ENCODE measurements at places on chromosomes 1 and 21.

DNA sequence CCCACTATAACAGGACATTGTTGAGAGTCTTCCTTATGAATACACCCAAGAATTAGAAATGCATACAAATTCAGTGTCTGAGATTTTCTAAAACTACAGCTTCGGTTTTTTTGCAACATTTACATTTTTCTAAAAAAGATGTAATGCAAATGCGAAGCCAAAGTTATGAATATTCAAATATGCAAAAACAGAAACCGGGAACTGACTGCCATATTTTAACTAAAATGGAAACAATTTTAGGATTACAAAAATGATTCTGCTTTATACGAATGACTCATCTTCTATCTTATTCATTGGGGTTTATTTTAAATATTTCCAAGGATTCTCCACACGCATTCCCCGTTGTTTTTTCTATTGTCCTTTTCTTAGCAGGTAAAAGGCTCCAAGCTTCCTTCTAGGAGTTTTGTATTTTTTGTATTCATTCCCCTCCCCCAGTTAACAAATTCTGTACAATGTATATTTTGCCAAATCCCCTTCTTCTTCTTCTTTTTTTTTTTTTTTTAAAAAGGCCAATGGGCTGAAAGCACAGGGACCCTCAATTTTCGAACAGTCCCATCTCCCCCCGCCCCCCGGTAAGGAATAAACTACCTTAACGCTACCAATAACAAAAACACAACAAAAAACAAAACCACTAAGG, 1.0 kb downstream of the ARPC5 start:
- H3K4me1 ChIP-seq: peaks cover 38% of the 10 kb centered on the region
- peak overlapping the region; percentile 98 for H3K4me3 ChIP-seq
- peak overlapping the region; percentile 100 for H3K27ac ChIP-seq
- DNase-seq: no peak
- peaks cover 12% of the 10 kb centered on the region for H3K27me3 ChIP-seq

DNA sequence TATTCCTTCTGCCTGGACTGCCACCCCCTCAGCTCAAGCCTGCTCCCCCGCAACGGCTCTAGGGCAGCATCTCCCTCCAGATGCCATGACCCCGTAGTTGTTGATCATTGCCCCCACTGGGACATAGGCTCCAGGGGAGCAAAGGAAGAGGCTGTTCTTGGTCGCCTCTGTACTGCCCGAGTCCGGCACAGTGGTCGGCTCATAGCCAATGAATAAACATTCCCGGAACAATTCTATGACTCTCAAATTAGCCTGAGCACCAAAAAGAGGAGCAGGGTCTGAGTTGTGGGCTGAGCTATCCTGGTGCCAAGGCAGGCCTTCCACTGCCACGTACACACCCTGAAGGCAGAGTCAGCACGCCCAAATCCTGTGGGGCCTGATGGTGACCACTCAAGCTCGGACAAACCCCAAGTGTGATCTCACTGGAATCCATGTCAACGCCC, 33.1 kb downstream of the CAPZB start:
- peaks cover 54% of the 10 kb centered on the region for H3K4me1 ChIP-seq
- no peak for DNase-seq
- no peak overlapping the region for H3K27ac ChIP-seq
- peaks cover 12% of the 10 kb centered on the region for H3K36me3 ChIP-seq
- no peaks in the 10 kb centered on the region for H3K27me3 ChIP-seq

DNA sequence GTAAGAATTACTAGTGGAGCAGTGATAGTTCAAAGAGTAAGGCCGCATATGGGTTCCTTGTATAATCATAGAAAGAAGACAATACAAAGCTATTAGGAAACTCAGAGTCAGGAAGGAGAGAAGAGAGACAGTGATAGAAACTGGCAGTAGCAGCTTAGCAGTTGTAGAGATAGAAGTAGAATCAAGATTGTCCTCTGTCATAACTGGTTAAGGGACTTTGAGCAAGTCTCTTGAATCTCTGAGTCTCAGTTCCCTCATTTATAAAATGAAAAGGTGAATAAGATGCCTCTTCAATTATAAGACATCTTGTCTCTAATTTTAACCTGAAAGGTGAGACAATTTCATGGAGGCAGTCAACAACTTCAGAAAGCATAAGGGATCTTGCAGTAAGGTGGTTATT, 6.5 kb upstream of the RALGPS2 start:
- no peak overlapping the region for H3K4me3 ChIP-seq
- no peaks in the 10 kb centered on the region for H3K36me3 ChIP-seq
- no peak for DNase-seq
- H3K27ac ChIP-seq: no peak overlapping the region
- no peaks in the 10 kb centered on the region for H3K4me1 ChIP-seq

- H3K36me3 ChIP-seq: peaks cover 17% of the 10 kb centered on the region
- H3K4me3 ChIP-seq: peak overlapping the region; percentile 75
- peak overlapping the region; percentile 76 for H3K27ac ChIP-seq
- no peaks in the 10 kb centered on the region for H3K27me3 ChIP-seq
Measured at GRCh38 chr1:12019858-12020509, 686 bp downstream of the MIIP start.

DNA sequence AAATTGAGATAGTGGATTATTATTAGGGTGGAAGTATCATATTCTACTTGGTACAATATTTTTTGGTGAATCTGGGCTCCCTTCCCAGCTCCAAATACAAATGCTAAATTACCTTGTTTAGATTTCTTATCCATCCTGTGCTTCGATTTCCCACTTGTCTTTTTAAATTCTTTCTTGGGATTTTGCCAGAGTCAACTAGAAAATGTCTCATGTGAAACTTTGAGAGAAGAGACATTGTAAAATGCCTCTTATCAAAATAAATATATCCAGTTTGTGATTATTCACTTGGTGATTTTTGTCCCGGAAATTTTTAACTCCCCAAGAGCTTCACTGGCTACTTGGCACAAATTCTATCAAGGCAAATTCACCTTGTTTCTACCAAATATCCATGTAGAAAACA, 202.0 kb downstream of the FMN2 start:
- no peaks in the 10 kb centered on the region for H3K36me3 ChIP-seq
- H3K4me3 ChIP-seq: no peak overlapping the region
- H3K27me3 ChIP-seq: no peaks in the 10 kb centered on the region
- DNase-seq: no peak
- H3K27ac ChIP-seq: no peak overlapping the region

GRCh38 chr1:245168906-245169305, 14.1 kb downstream of the KIF26B start:
- no peak overlapping the region for H3K27ac ChIP-seq
- peaks cover 6% of the 10 kb centered on the region for H3K4me1 ChIP-seq
- no peaks in the 10 kb centered on the region for H3K36me3 ChIP-seq
- peaks cover 35% of the 10 kb centered on the region for H3K27me3 ChIP-seq
- DNase-seq: no peak

DNA sequence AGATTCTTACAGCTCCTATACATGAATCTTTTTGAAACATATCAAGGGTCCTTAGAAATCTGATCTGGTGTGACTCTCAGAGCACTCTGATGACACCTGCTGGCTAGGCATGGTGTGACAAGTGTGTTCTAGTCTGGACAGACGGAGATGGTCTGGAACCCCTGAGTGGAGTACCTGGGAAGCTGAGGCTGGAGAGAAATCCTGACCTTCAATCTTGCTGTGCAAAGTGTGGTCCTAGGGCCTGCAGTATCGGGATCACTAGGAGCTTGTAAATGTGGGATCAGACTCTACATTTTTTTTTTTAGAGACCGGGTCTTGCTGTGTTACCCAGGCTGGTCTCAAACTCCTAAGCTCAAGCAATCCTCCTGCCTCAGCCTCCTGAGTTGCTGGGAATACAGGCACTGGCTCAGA, 78.6 kb upstream of the SOD1 start:
- H3K27me3 ChIP-seq: peaks cover 29% of the 10 kb centered on the region
- H3K4me3 ChIP-seq: no peak overlapping the region
- H3K27ac ChIP-seq: no peak overlapping the region
- DNase-seq: peak; percentile 79

DNA sequence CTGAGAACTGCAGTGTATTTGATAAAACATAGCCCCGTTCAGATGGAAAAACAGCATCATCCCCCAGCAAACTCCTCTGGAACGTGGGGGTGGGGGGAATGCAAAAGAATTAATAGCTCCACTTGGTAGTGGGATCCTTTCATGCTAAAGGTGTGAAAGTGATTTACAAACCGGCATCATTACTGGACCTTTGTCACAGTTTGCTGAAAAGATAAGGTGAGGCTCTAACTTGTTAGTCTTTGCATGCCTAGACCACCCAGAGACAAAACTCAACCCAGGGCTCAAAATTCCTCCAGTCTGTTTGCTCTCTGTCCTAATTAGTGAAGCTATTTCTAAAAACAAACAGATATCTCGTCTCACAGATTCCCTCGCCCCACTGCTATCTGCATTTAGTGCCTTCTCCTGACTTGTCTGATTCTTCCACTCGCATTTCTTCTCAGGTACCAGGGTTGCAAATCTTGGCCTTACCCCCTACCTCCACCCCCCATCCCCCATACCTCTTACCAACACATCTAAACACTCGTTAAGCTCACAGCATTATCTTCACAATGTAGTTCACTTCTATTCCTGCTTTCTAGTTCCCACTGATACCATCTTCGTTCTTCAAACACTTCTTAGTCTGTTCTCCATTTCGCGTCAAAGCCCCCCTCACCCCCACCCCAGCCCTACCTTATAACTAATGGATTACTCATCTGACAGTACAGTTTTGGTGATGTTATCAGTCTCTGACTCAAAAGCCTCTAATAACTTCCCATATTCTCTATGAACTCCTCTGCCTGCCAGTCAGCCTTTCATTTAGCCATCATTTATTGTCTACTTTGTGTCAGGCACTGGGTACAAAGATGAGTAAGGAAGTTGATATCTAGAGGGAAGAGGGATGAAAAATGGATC, 11.8 kb downstream of the IER5 start:
- peaks cover 10% of the 10 kb centered on the region for H3K36me3 ChIP-seq
- H3K4me3 ChIP-seq: peak overlapping the region; percentile 55
- H3K27ac ChIP-seq: peak overlapping the region; percentile 89
- no peaks in the 10 kb centered on the region for H3K27me3 ChIP-seq

GRCh38 chr1:207454046-207454964, at the start of gene CR2:
Gene CR2, plus strand, starts transcription at chr1:207454328. Its CDS starts 91 bp downstream, at chr1:207454419.
- peak; percentile 45 for DNase-seq
- H3K27ac ChIP-seq: no peak within 1 kb of the TSS
- peaks cover 14% of the 10 kb centered on the region for H3K4me1 ChIP-seq
- H3K27me3 ChIP-seq: peaks cover 56% of the 10 kb centered on the region

DNA sequence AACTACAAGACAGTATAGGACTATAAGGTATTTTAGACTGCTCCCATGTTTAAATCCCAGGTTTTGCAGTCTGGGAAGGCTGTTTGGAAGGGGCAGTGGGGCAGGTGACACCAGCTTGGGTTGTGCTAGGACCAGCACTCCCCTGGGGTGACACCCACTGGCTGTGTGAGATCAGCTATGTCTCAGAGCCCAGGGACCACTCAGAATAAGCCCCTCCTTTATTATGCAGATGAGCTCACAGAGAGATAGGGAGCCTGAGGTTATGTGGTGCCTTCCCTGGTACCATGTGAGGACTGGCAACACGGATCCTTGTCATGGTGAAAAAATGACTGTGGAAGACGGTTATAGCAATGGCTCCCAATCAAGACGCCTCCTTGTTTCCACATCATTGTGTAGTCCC, 71.0 kb downstream of the NENF start:
- H3K27me3 ChIP-seq: peaks cover 11% of the 10 kb centered on the region
- H3K36me3 ChIP-seq: peaks cover 1% of the 10 kb centered on the region
- no peak overlapping the region for H3K27ac ChIP-seq
- H3K4me1 ChIP-seq: peaks cover 2% of the 10 kb centered on the region
- DNase-seq: no peak

- no peak for DNase-seq
- H3K4me3 ChIP-seq: no peak overlapping the region
- H3K27me3 ChIP-seq: no peaks in the 10 kb centered on the region
- no peak overlapping the region for H3K27ac ChIP-seq
- peaks cover 18% of the 10 kb centered on the region for H3K4me1 ChIP-seq
- no peaks in the 10 kb centered on the region for H3K36me3 ChIP-seq
Measured at GRCh38 chr1:53584777-53585107, 125.5 kb downstream of the DMRTB1 start.

- no peaks in the 10 kb centered on the region for H3K4me1 ChIP-seq
- H3K27ac ChIP-seq: no peak overlapping the region
- H3K4me3 ChIP-seq: no peak overlapping the region
Measured at GRCh38 chr1:226921504-226921903, 18.6 kb upstream of the COQ8A start.

- DNase-seq: no peak
- H3K36me3 ChIP-seq: peaks cover 72% of the 10 kb centered on the region
- no peak overlapping the region for H3K4me3 ChIP-seq
- peak overlapping the region; percentile 41 for H3K27ac ChIP-seq
- H3K27me3 ChIP-seq: no peaks in the 10 kb centered on the region
Measured at GRCh38 chr1:243582326-243582725, 267.7 kb downstream of the AKT3 start.

DNA sequence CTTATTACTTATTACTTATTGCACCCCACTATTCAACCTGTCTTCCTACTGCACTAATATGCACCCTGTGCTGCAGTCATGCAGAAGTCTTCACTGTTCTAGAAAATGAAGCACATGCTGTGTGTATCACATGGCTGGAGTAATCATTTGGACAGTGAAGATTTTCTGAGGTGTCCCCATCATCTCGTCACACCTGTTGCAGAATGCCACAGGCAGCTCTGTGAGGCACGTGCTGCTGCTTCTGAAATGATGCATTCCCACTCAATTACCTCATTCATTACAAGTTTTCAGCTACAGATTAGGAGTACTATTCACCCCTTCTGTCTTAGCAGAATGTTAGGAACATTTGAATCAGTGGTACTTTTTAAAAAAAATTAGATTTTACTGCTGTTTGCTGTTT, 325.7 kb upstream of the ST6GALNAC5 start:
- H3K4me1 ChIP-seq: no peaks in the 10 kb centered on the region
- H3K4me3 ChIP-seq: no peak overlapping the region
- no peaks in the 10 kb centered on the region for H3K27me3 ChIP-seq
- H3K36me3 ChIP-seq: no peaks in the 10 kb centered on the region
- no peak for DNase-seq

- H3K36me3 ChIP-seq: no peaks in the 10 kb centered on the region
- DNase-seq: no peak
- peaks cover 29% of the 10 kb centered on the region for H3K4me1 ChIP-seq
- H3K4me3 ChIP-seq: no peak overlapping the region
- peaks cover 9% of the 10 kb centered on the region for H3K27me3 ChIP-seq
- peak overlapping the region; percentile 48 for H3K27ac ChIP-seq
Measured at GRCh38 chr1:214418391-214418790, 133.0 kb downstream of the PTPN14 start.

DNA sequence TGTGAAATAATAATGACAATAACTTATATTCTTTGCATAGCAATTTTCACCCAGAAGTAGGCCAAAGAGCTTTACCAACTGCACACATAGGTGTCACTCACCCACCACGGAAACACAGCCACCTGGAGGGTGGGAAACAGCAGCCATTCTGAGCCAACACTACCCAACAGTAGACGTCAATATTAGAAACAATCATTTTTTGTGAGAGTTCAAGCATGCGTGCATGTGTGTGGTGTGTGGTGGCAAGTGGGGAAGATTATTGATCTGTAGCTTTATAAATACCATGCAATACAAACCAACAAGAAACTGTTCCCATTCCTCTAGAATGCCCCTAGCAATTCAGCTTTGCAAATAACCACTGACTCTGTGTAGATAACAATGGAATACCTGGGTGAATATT, 19.1 kb downstream of the PROX1 start:
- H3K27ac ChIP-seq: no peak overlapping the region
- no peaks in the 10 kb centered on the region for H3K27me3 ChIP-seq
- H3K4me1 ChIP-seq: no peaks in the 10 kb centered on the region
- no peaks in the 10 kb centered on the region for H3K36me3 ChIP-seq
- no peak for DNase-seq
- H3K4me3 ChIP-seq: no peak overlapping the region

GRCh38 chr21:34887105-34887442, 162.0 kb downstream of the RUNX1 start:
- peak overlapping the region; percentile 85 for H3K4me3 ChIP-seq
- no peak for DNase-seq
- peaks cover 15% of the 10 kb centered on the region for H3K36me3 ChIP-seq
- H3K4me1 ChIP-seq: peaks cover 55% of the 10 kb centered on the region
- H3K27me3 ChIP-seq: peaks cover 3% of the 10 kb centered on the region
